NCI-H2171 treated with DMSO at 0.1 percent for 48 hours (cell line): ENCODE measurements at places on chromosomes 3 and 15.

GRCh38 chr3:61679026-61679425 is 117.7 kb downstream of the PTPRG start:
- no peak for DNase-seq

- DNase-seq: peak; percentile 92
Observed at GRCh38 chr3:126463521-126463920, 12.2 kb downstream of the ZXDC start.

DNA sequence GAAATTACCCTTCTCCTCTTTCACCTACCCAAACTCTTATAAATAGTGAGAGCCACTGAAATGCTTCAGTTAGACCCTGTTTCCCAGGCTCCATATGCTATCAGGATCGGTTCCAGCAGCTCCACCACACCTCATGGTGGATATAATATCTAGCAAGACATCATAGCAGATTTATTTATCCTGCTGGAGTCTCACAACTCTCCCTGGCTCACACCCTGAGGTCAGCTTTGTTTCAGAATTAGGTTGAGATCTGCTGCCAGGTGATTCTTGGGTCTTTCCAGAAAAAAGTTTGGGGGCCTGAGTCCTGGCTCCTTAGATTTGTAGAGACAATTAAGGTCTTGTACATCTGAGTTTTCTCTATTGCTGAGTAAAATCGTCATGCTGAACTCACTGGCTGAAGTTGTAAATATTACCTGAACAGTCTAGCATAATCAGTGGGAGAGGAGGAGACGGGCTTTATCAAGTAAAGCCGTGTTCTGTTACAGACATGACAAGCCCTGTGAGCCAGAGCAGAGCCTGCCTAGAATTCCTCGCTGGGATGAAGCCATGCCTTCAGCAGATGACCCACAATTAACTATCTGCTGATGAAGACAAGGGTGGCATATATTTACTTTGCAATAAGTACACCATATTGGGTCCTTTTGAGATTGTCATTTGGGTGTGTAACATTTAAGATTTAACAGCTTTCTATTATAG is 131.6 kb downstream of the STAC start:
- no peak for DNase-seq

DNA sequence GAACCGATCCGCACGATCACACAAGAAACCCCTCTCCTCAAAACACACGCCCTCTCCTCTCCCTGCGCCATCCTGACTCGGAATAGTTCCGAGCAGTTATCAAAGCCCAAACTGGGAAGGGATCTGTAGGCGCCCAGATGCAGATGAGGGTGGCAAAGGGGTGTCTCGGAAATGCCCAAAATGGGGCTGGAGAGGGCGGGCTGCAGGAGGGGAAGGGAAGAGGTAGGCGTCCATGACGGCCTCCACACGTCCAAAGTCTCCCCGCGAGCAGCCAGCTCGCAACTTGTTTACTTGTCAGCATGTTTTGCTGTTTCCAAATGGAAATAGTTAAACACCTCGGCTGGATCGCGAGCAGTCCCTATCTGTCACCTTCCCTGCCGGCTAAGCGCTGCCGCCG is 1.5 kb downstream of the NTRK3 start:
- no peak for DNase-seq

DNA sequence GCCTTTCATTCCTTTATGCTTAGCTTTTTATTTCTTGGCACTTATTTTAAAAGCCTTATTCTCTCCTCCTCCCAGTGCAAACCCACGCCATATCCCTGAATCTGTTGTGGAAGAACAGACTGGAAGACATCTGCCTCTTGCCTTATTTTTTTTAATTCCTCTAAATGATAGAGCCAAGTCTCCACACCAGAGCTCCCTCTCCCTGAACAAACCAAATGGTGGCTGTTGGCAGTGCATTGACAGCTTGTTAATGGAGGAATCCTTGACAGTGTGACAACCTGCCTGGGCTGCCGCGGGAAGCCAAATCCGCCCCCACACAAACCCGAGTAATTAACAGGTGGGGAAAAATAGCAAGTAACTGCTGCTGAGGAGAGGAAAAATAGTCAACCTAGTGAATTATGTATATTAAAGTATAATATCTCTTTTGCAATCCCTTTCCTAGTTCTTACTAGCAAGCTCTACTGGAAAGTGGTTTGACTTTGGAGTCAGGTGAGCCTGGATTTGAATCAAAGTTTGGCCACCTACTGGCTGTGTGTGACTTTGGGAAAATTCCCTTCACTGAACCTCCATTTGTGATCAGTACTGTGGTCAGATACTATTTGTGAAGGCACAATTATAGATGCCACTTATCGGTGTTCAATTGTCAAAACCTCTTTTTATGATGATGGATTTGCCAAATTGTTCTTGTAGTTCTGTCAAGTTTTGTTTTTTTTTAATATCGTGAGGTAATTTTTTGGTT is 589.6 kb downstream of the PDCD6IP start:
- peak; percentile 80 for DNase-seq

DNA sequence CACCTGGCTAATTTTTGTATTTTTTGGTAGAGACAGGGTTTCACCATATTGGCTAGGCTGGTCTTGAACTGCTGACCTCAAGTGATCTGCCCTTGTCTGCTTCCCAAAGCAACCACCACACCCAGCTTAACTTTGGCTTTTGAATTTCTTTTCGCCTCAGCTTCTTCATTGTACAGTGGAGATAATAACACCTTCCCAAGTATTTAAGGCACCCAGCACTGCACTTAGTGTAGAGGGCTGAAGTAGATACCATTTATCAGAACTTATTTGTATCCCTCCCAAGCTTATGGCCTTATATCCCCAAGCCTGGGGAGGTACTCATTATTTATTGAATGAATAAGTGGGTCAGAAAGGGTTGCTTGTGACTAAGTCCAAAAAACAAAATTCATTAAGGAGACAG is 2.3 kb downstream of the SQOR start:
- no peak for DNase-seq

DNA sequence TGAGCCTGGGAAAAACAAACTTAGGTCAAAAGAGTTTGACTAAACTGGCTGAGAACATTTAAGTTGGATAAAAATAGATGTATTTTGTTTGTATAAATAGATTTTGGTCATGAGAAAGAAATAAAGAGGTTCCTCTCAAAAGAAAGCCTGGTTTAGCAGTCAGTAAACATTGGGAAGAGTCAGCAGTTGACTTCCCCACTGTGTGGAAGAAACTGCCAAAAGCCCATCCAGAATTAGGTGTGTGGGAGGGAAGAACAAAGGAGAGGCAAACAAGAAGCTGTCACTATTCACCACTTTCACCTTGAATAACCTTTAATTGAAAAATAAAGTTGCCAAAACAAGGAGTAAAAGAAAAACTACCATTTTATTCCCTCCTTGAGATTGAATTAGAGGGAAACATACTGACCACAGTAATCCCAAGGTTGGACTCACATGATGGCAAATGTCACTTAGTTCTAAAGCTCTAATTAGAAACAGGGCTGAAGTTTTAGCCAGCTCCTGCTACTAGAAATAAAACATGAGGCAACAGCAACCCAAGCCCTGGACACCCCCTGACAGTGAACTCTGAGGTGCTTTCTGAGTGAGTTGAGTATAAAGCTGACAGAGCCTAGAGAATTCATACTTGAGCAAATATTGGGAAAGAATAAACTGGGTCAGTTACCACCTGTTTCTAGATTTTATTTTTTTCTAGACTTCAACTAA is 139.3 kb downstream of the SERPINI1 start:
- no peak for DNase-seq

- no peak for DNase-seq
Observed at GRCh38 chr3:169759256-169759655, 5.6 kb downstream of the TERC start.
